NCI-H748 treated with DMSO at 0.1 percent for 48 hours (cell line): ENCODE measurements at places on chromosomes 4 and X.
A peak's percentile ranks its signal among the peaks of the same experiment; 100 is the strongest.

DNA sequence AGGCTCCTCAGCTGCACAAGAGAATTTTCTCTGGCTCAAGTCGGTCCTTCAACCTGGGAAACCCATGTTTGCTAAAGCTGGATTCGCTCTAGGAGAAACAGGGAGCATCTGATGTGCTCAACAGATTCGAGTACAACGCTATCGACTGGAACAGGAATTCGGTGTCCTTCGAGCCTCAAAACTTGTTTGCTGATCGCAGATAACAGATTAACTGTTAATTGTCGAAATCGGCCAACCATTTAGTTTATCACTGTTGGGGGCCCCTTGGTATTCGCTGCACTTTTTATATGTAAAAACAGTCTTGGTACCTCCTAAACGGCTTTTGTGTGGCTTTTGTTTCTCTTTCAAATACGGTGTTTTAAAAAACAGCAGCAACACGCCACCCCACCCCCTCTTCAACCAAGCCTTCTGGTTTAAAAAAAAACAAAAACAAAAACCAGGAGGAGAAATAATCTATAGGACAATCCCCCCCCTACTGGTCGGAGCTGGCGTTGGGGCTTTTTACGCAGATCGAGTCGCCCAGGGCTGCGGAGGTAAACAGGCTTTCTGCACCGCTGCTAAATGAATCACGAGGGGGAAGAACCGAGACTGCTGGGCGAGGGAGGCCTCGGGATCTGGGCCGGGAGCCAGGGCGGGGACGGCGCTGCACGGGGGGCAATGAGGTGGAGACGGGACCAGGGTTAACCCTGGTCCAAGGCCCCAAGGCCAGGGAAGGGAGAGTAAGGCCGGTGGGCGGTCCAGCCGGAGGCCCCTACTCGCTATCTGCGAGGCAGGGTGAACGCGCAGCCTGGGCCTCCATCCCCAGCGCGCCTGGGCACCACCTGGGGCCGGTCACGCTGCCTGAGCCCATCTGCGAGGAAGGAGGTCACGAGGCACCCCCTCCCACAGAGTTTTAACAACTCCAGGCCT is 71.7 kb upstream of the BCOR start:
- peak; percentile 61 for DNase-seq

GRCh38 chr4:152112190-152112589 is 351.4 kb upstream of the GATB start:
- DNase-seq: no peak

- no peak for DNase-seq
These were observed 53.1 kb downstream of the ANKRD17 start for GRCh38 chr4:73205482-73205881.

DNA sequence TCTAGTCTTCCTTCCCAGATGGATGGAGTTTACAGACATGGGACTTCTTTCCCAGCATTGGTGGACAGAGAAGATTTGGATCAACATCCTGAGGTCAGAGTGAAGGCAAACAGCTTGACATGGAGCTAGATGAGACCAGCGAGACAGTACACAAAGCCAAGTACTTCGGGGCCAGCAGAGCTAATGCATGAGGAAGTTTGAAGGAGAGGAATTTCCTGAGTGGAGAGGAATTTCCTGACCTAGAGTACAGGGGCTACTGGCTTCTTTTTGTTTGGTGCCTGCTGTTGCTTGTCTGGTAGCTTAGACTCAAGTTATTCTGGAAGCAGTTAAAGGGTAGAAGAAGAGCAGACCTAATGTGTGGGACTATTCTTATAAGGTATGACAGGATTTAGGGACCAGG is 69.1 kb upstream of the EOLA2 start:
- no peak for DNase-seq

- peak; percentile 1 for DNase-seq
These were observed at the start of gene EVC for GRCh38 chr4:5710961-5711478. Gene EVC, plus strand, starts transcription at chr4:5711201. Its CDS starts 180 bp downstream, at chr4:5711381.
